Gastrocnemius medialis (tissue), 4 donors: ENCODE measurements at places on chromosomes 1 and 21. TPM values are rescaled to one million over a fixed set of nuclear protein-coding genes. Genes with fewer than 3 reads are reported as not detected.

The PAQR6 gene
- 0.46 TPM for total RNA-seq

GRCh38 chr1:11124965-11125364 lies 25.3 kb upstream of the EXOSC10 start:
- peaks cover 91% of the 10 kb centered on the region for H3K36me3 ChIP-seq
- no peak overlapping the region for H3K4me3 ChIP-seq
- no peaks in the 10 kb centered on the region for H3K4me1 ChIP-seq
- H3K27ac ChIP-seq, result no peak overlapping the region

GRCh38 chr21:45818276-45818903 lies 163.2 kb upstream of the COL6A1 start:
- H3K4me1 ChIP-seq, result no peaks in the 10 kb centered on the region
- H3K27ac ChIP-seq, result no peak overlapping the region
- H3K36me3 ChIP-seq, result no peaks in the 10 kb centered on the region
- H3K27me3 ChIP-seq, result no peaks in the 10 kb centered on the region
- no peak overlapping the region for H3K4me3 ChIP-seq

The PADI1 gene
- not detected for total RNA-seq

- DNase-seq, result no peak
- H3K27ac ChIP-seq, result no peak overlapping the region
- no peak overlapping the region for H3K4me3 ChIP-seq
- no peaks in the 10 kb centered on the region for H3K4me1 ChIP-seq
- H3K36me3 ChIP-seq, result no peaks in the 10 kb centered on the region
Observed at GRCh38 chr1:201408834-201409200, 9.7 kb upstream of the LAD1 start.

- H3K36me3 ChIP-seq, result no peaks in the 10 kb centered on the region
- no peak for DNase-seq
- no peaks in the 10 kb centered on the region for H3K27me3 ChIP-seq
- no peaks in the 10 kb centered on the region for H3K4me1 ChIP-seq
Observed at GRCh38 chr21:36282568-36283230, 37.3 kb upstream of the MORC3 start.

DNA sequence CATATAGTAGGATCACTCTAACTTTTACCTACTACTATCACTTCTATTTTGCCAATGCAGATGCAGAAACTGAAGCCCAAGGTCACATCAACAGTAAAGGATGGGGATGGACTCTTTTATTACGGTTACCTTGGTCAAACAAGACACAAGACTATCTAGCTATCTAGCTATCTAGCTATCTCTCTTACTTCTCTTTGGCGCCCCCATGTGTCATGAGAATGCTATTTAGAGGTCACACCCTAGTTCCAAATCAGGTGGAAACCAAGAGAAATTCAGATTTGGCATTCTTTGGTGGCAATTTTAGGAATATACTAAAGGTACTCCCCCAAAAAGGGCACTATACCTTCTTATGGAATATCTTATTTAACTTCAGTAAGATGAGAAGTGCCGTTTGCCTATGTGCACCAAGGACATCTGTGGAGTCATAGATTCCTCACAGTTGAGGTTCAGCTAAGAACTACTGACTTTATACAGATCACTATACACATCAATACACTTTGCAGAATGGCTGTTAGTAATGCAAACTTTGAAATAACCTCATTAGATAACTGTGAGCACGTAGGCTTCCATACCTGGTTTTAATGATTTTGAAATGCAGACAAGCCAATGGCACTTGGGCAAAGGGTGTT lies 6.7 kb downstream of the ZNF648 start:
- H3K27ac ChIP-seq, result no peak overlapping the region
- no peaks in the 10 kb centered on the region for H3K4me1 ChIP-seq
- no peak overlapping the region for H3K4me3 ChIP-seq
- H3K36me3 ChIP-seq, result no peaks in the 10 kb centered on the region

DNA sequence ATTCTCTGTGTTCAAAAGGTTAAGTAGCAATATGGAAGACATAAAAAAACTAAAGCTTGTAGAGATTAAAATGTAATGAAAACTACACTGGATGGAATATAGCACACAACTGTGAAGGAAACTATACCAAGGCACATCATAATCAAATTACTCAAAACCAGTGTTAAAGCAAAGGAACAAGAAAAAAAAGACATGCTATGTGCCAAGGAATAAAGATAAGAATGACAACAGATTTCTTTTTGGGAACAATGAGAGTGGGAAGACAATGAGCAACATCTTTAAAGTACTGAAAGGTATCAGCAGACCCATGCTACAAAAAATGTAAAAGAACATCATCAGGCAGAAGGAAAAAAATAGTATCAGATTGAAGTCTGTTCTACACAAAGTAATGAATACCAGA lies 157.8 kb downstream of the VPS13D start:
- no peaks in the 10 kb centered on the region for H3K4me1 ChIP-seq
- no peaks in the 10 kb centered on the region for H3K27me3 ChIP-seq
- H3K4me3 ChIP-seq, result no peak overlapping the region

- no peaks in the 10 kb centered on the region for H3K36me3 ChIP-seq
- H3K4me3 ChIP-seq, result no peak overlapping the region
- no peaks in the 10 kb centered on the region for H3K27me3 ChIP-seq
- no peak overlapping the region for H3K27ac ChIP-seq
- no peaks in the 10 kb centered on the region for H3K4me1 ChIP-seq
- DNase-seq, result no peak
Observed at GRCh38 chr1:66412704-66413103, 121.2 kb upstream of the SGIP1 start.

- H3K27ac ChIP-seq, result no peak overlapping the region
- no peaks in the 10 kb centered on the region for H3K4me1 ChIP-seq
- no peak for DNase-seq
- no peaks in the 10 kb centered on the region for H3K36me3 ChIP-seq
- no peaks in the 10 kb centered on the region for H3K27me3 ChIP-seq
Observed at GRCh38 chr1:216997831-216998230, 274.6 kb upstream of the ESRRG start.

- H3K4me1 ChIP-seq, result peaks cover 14% of the 10 kb centered on the region
- DNase-seq, result peak; percentile 15
- peak overlapping the region; percentile 83 for H3K27ac ChIP-seq
- H3K36me3 ChIP-seq, result no peaks in the 10 kb centered on the region
- peak overlapping the region; percentile 94 for H3K4me3 ChIP-seq
- H3K27me3 ChIP-seq, result no peaks in the 10 kb centered on the region
Observed at GRCh38 chr21:32726839-32727686, 750 bp downstream of the SYNJ1 start.

DNA sequence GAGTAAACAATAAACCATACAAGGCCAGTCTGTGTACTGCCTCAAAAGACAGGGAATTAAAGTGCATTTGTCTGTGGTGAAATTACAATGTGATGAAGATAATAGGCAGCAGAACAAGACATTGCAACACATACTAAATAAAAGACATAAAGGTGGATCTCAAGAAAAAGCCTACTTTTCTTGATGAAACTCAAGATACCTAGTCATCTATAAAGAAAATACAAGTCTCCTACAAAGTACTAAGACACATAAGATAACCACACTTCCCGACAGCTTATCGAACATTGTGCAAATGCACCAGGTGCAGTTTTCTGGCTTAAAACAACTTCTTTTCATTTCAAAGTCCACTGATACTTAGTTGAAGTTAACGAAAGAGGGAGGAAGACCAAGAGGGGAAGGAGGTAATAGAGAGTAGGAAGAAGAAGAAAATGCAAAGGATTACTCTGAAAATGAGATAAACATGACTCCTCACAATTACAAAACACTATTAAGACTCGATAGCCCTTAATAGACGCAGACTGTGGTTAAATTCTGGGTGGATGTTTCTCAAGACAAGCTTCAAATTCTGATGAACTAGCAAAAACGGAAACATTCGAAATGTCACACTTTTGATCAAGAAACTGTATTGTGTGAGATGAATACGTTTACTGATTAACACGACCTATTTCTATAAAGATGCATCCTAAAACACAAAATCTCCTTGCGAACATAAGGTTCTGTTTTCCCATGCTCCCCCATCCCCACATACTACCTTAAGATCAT lies 2.0 kb downstream of the HNRNPR start:
- peak overlapping the region; percentile 67 for H3K4me3 ChIP-seq
- no peaks in the 10 kb centered on the region for H3K36me3 ChIP-seq
- no peak overlapping the region for H3K27ac ChIP-seq

DNA sequence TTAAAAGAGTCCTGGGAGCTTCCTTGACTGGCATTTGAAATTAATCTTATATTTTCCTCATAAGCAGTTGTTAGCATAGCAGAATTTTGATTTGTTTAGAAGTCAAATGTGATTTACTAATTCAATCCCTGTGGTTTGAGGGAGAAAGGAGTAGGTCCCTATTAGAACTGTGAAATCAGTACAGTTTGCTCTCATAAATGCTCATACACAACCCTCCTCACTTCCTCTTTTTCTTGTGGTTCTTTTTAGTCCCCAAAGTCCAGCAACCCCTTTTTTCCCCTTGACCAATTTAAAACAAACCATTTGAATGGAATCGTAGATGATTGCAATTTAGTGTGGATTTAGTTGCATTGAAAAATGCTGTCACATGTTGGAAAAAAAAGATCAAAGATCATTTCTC lies 9.2 kb upstream of the IFI44 start:
- DNase-seq, result no peak
- no peaks in the 10 kb centered on the region for H3K4me1 ChIP-seq
- no peaks in the 10 kb centered on the region for H3K36me3 ChIP-seq
- H3K27ac ChIP-seq, result no peak overlapping the region
- no peaks in the 10 kb centered on the region for H3K27me3 ChIP-seq

The KCNA3 gene
- total RNA-seq, result not detected

DNA sequence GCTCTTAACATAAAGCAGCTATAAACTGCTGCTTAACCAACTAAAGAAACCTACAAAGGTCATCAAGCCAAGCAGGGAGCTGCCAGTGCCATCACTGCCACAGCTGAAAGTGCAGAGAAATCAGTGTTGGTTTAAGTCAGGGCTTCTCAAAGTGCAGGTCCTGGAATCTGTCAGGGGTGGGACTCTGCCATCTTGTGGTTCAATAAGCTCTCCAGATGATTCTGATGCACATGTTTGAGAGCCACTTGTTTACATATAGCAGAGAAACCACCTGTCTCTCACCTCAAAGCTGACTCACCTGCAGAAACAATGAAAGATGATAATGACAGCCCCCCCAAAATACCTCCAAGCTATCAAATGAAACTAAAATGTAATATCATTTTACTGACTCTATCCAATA lies 49.3 kb downstream of the SH3GLB1 start:
- no peak overlapping the region for H3K4me3 ChIP-seq
- H3K36me3 ChIP-seq, result no peaks in the 10 kb centered on the region
- no peaks in the 10 kb centered on the region for H3K27me3 ChIP-seq
- no peaks in the 10 kb centered on the region for H3K4me1 ChIP-seq
- no peak for DNase-seq

The GJC2 gene
- total RNA-seq, result 0.64 TPM

DNA sequence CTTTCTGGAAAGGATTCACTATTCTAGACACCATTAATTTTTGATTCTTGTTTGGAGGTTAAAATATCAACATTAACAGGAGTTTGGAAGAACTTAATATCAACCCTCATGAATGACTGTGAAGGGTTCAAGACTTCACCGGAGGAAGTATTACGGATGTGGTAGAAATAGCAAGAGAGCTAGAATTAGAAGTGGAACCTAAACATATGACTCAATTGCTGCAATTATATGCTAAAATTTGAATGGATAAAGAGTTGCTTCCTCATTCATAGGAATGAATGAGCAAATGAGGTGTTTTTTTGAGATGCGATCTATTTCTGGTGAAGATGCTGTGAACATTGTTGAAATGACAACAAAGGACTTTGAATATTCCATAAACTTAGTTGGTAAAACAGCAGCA lies 77.9 kb upstream of the TNFSF4 start:
- no peaks in the 10 kb centered on the region for H3K36me3 ChIP-seq
- H3K4me1 ChIP-seq, result no peaks in the 10 kb centered on the region
- H3K27ac ChIP-seq, result no peak overlapping the region
- H3K4me3 ChIP-seq, result no peak overlapping the region

- DNase-seq, result no peak
- no peaks in the 10 kb centered on the region for H3K36me3 ChIP-seq
- H3K4me1 ChIP-seq, result peaks cover 29% of the 10 kb centered on the region
- no peaks in the 10 kb centered on the region for H3K27me3 ChIP-seq
- H3K4me3 ChIP-seq, result no peak overlapping the region
- peak overlapping the region; percentile 95 for H3K27ac ChIP-seq
Observed at GRCh38 chr21:39086547-39086946, 96.7 kb downstream of the PSMG1 start.

GRCh38 chr1:43279666-43280065 lies 5.7 kb downstream of the C1orf210 start:
- no peaks in the 10 kb centered on the region for H3K4me1 ChIP-seq
- no peak for DNase-seq
- no peak overlapping the region for H3K27ac ChIP-seq
- no peaks in the 10 kb centered on the region for H3K27me3 ChIP-seq
- H3K4me3 ChIP-seq, result no peak overlapping the region

DNA sequence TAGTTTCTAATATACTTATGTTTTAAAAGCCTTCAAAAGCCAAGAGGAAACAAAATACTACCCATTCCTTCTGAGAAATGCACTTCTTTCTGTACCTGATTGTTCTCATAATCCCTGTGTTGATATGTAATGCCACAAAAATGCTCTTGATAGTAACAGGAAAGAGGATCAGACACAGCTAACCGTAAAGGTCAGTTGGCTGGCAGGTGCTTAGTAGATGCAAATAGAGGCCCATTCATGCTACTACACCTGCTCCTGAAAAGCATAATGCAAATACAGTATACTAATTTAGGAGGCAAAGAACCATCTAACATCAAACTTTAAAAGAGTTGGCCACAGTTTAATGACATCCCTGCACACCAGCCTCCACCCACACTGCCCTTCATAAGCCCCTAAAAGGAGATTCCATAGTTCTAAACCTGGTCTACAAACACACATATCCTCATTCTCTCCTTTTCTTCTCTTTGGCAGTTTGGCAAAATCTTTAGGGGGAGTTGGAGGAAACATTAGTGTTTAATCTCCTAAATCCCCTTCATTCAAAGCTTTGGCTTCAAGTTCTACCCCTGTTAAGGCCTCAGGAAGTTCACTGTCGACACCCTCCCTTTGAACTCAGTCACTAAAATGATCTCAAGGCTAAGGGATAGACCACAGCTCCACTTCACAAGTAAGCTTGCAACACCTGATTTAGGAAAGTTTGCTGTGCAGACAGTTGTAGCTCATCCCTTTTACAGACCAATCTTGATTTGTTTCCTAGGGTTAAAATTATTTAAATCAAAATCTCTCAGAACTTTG lies 2.9 kb upstream of the CD46 start:
- H3K4me3 ChIP-seq, result no peak overlapping the region
- H3K27ac ChIP-seq, result no peak overlapping the region
- H3K27me3 ChIP-seq, result no peaks in the 10 kb centered on the region
- H3K4me1 ChIP-seq, result peaks cover 24% of the 10 kb centered on the region
- no peaks in the 10 kb centered on the region for H3K36me3 ChIP-seq
